ENCODE measurements at places on chromosomes 7 and 10.

DNA sequence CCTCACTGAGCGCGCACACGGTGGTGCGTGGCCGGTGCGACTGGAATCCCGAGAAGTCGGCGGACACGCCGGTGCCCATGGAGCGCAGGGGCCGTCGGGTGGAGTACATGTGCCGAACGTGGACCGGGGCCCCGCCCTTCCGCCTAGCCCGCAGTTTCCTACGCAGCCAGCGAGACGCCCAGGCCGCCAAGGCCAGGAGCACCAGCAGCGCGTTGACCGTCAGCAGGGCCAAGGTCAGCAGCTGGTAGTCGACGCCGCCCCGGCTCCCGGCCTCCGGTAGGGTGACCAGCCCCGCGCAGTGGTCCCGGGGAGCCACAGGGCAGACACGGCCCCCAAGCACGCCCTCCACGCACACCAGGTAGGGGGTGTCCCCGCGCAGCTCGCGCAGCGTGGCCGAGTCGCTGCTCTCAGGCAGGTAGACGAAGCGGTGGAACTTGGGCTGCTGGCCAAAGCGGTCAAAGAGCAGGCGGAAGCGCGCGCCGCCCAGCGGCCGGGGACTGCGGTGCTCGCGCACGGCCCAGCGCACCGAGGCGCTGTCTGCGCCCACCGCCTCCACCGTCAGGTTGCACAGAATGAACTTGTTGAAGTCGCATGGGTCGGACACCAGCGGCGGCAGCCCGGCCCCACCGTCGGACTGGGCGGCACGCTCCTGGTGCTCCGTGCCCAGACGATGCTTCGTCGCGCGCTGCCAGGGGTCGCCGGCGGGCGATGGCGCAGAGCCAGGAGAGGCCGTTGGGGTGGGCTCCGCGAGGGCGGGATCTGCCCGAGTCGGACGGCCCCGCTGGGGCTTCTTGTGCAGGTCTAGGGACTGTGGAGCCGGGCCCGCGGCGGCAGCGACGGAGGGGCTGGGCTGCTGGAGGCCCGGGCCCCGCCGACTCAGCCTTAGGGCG is 2.2 kb downstream of the TRIL start:
- no peak for DNase-seq

DNA sequence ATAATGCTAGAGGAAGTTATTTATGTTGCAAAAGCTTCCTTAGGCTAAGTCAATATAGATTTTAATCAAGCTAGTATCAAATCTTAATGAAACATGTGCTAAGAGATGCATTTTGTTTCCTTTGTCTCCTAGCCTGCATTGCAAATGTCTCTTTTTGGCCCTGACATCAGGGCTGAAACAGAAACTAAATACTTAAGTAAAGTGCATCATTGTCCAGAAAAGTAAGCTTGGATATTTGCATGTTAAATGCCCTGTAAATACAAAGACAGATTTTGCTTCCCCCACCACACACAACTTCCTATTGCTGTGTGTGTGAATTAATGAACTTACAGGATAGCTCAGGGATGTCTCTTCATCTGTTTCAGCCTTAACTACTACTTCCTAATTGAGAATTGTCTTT is 10.0 kb upstream of the STAMBPL1 start:
- no peak for DNase-seq

DNA sequence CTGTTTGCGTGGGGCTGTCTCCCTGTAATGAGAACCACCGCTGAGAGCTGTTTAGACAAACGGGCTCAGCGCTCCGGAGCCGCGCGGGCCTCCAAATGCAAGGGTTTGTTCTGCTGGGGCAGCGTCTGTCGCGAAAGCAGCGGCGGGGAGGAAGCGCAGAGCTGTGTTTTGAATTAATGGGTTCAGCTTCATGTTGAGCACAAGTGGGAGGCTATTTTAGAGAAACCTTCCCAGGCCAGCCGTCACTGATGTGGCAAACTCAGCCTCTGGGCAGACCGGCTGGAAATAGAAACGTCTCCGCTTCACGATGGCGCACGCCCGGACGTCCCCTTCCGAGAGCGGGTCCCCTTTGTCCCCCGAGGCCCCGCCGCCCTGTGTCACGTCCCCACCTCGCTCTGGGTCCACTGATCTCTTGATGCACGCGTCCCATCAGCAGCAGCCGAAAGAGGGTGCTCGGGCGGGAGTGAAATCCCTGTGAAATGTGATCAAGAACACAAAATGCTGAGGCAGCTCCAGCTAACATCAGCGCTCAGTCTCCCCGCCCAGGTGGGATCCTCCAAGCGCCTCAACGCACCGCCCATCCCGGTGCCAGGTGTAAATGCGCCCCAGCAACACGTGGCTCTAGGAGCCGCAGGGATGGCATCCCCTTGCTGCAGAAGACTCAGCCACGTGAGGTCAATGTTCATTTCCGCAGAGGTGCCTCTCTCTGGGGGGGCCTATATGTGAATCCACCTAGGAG is 44.9 kb downstream of the BAMBI start:
- DNase-seq: no peak

DNA sequence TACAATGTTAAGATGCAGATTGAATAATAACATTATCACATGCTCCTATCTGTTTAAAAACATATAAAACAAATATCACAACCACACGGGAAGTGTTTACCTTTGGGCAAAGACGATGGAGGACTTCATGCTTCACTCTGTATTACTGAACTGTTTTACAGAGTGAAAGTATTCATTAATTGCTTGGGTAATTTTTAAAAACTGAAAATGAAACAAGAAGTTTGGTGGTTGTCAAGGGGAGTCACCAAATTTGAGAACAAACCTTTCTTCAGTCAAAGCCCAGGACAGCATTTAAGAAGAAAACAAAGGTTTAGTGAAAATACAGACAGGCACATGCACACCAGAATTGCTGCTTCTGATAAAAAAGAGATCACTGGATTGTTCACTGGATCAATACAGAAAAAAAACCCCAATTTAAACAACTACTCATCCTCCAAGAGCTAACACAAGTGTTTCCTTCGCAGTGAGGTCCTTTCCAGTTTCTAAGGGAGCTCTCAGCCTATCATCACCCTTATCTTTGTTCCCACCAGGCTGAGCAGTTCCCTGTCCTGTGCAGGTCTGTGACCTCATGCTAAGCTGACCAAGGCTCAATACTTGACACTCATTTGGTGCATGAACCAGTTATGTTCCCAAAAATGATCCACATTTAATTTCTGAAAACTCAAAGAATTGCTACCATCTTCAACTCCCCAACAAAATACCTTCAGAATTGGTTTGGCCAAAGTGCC is 8.8 kb downstream of the PARP12 start:
- DNase-seq: no peak

DNA sequence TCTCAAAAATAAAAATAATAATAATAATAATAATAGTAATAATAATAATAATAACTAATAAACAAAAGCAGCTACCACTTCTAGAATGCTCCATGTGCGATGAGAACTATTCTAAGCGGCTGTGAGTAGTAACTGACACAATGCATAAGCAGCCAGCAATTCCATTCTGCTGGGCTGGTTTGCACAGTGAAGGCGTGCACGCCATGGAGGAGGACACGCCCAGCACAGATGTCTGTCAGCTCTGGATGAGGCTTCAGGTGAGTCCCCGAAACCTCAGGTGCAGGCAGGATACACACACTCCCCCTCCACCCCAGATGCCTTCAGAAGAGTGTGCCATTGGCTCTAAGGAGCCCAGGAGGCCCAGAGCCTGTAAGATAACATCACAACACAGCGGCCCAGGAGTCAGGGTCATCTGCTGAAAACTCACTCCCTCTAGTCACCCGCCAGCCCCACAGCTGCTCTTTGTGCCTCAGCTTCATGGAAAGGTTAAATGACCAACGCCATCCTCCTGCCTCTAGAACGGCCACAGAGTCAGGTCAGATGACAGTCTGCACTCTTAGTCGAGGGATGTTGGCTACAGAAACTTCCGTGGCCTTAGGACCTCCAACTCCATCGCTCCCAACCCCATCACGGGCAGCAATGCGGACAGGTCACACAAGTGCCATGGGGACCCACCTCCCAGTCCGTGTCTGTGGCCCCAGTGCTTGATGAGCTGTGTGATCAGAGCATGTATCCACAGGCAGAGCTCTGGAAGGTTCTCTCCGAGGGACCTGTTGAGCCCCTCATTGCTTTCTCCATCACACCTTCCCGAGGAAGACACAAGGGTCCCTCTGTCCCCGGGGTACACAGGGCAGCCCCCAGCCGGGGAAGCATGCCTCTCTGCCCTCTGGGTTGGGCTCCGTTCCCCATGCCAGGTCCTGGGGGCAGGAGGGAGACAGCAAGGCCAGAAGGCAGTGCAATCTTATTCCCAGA is 103.9 kb downstream of the CTBP2 start:
- DNase-seq: no peak

- DNase-seq: no peak
Observed at GRCh38 chr7:116340201-116340847, 130.0 kb downstream of the TES start.

- no peak for DNase-seq
Observed at GRCh38 chr7:127913686-127914085, 117.6 kb downstream of the LRRC4 start.

DNA sequence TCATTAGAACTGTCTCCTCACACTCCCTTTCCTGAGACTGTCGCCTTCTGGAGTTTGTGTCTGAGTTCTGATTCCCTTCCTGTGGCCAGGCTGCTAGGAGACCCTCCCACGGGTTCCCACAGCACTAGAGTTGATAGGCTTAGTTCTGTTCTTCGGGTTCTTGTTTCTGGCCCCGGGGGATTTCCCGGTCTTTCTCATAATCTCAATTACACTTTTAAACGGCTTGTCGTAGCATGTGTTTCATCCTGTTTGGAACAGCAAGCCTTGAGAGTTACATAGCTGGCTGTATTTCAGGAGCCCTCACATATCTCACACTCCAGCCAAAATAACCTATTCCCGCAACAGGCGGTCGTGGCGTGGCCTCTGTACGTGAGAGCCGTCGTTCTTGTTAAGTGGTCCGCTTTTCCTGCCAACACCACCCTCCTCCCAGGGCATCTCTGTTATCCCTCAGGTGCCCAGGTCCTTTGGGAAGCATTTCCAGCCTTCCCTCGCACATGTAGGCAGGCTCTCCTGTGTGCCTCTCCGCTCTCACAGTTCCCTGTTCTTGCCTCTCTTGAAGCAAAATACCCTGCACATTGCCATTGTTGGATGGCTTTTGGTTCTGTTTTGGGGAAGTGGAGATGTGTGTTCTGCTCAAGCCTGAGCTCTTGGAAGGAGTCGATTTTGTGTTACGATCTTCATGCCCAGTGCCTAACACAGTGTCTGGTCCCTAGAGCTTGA is 46.0 kb downstream of the CDC123 start:
- DNase-seq: no peak

- no peak for DNase-seq
Observed at GRCh38 chr7:51369746-51370145, 53.1 kb upstream of the COBL start.

- no peak for DNase-seq
Observed at GRCh38 chr10:50645236-50645635, 21.5 kb upstream of the SGMS1 start.

DNA sequence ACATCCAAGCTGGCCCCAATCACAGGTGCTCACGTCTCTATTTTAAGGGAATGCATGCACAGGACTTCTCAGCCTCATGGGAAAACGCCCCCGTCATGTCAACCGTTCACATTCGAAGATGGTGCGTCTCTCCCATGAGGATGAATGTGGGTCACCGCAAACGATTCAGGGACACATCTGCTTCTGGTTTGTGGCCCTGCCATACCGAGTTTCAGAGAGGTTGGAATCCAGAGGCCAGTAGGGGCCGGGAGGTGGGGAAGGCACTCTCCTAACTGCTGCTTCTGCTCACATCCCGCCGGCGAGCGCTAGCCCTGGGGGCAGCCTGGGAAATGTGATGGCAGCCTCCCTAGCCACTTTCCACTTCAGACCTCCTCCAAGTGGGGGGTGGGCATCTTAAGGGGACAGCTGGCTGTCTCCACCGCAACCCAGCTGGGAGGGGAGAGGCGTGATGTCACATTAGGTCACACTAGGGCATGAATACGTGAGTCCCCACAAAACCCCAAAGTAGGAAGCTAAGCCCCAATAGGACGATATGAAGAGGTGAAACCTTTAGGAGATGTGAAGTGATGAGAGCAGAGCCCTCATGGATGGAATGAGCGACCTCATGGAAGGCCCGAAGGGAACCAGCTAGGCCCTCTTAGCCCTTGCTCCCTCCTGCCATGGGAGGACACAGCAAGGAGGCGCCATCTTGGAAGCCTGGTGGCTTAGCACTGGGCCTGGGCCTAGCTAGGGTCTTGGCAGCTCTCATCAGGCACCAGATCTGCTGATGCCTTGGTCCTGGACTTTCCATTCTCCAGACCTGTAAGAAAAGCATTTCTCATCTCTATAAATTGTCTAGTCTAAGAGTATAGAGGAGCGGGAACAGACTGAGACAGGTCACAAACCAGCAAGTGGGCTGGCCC is 107.8 kb downstream of the TCERG1L start:
- no peak for DNase-seq

DNA sequence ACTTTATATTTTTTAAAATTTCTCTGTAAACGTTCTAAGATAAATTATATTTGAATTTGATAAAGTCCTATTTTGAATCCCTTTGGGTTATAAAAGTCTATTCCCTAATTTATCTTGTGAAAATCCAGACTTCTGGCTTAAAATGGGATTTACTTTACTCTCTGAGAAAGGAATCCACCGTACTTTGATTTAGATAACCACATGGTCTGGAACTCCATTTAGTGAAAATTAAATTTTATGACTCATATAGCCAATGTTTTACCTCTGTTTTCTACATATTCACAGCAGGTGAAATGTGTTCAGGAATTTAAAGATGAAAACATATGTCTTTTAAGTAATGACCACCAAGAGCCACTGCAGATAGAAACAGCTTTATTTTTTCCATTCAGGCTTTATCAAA is 141.8 kb upstream of the FGFR2 start:
- DNase-seq: no peak

GRCh38 chr10:113236998-113237397 is 287.0 kb downstream of the TCF7L2 start:
- DNase-seq: no peak

DNA sequence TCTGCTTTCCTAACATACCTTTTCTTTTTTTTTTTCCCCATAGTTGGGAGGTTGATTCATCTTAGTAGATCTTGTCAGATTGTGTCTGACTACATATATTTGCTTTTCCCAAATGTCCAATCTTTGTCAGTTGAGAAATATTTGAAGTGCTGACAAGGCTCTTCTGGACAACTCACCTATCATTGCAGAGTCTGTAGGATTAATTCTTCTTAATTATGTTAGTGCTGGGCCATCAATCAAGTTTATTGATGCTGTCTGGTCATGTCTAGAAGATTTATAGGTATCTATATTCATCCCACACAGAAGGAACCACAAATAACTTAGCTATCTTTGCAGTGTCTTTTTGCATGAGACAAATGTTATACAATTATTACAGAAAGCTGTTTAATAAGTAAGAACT is 310.6 kb downstream of the ACTR3B start:
- DNase-seq: no peak

DNA sequence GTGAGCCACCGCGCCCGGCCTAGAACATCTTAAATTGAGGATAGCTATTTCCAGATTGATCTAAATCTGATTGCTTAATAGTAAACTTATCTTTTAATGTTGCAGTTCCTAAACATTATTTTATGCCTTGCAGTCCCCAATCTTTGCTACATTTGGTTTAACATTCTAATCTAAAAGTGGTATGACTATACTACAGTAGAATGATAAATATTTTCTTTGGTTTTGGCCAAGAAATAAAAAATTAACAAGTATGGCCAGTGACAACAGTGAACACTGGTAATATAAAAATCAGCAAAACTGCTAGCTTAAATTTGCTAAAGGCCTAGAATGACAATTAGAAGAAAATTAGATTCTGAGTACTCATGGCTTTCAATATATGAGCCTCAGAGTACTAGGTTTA is 73.5 kb downstream of the CDK6 start:
- no peak for DNase-seq
